Natural killer cell treated with Interleukin-12 subunit alpha and Interleukin-12 subunit beta and Interleukin-15 and Interleukin-18, amount 100 ng/mL, for 72 hours (primary cell): ENCODE measurements at places on chromosomes 16 and 17. TPM values are rescaled to one million over a fixed set of nuclear protein-coding genes. Genes with fewer than 3 reads are reported as not detected.
A peak's percentile ranks its signal among the peaks of the same experiment; 100 is the strongest.

DNA sequence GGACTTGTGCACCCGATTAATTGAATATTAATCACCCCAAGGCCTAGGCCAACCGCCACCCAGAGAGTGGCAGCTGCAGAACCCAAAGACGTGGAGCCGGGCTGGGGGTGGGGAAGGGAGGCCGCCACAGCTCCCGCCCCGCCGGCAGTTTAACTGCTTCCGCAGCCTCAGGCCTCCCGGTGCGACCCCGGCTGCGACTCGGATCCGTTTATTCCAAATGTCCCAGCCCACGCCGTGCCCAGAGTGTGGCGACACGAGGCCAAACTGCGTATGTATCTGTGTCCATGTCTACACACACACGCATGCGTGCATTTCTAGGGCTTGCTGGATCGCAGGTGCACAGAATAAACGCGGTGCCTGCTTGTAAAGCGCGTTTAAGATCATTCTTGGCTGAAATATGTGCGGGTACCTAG lies 802 bp upstream of the TOB1 start:
- peak overlapping the region; percentile 89 for H3K27ac ChIP-seq
- H3K4me3 ChIP-seq = peak overlapping the region; percentile 92
- H3K27me3 ChIP-seq = no peaks in the 10 kb centered on the region
- peak; percentile 68 for DNase-seq
- peaks cover 12% of the 10 kb centered on the region for H3K36me3 ChIP-seq
- peaks cover 37% of the 10 kb centered on the region for H3K4me1 ChIP-seq

DNA sequence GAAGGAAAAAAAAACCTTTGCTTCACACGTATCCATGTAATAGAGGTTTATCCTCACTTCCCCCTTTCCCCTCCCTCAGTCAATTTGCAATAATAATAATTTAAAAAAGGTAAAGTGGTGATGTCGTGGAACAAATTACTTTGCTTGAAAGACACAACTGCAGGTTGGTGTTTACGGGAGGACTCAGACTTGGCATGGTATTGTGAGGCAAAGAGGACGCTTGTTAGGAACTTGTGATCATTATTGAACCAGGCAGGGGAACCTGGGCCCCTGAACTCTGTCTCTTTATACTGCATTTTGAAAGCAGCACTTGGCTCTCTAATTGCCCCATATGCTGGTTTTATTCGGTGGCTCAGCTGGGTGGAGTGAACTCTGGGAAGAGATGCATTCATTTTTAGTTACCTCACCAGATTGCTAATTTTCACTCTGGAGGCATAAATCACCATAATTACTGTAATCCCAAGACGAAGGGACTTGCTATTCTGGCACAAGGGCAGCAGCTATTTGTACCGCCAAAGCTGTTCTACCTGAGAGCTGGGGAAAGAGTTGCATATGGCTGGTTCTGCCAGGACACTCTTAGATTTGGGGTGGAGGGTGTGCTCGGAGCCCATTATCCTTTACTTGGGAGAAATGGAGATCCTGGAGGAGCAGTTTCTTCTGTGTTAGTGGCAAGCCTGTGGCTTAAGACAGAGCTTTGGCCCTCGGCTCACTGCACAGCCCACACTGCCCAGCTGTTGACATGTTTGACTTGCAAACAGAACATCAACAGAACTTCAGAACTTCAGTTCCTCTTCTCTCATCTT lies 5.7 kb upstream of the DHX8 start:
- H3K36me3 ChIP-seq = no peaks in the 10 kb centered on the region
- no peak overlapping the region for H3K27ac ChIP-seq
- no peak for DNase-seq
- no peak overlapping the region for H3K4me3 ChIP-seq

DNA sequence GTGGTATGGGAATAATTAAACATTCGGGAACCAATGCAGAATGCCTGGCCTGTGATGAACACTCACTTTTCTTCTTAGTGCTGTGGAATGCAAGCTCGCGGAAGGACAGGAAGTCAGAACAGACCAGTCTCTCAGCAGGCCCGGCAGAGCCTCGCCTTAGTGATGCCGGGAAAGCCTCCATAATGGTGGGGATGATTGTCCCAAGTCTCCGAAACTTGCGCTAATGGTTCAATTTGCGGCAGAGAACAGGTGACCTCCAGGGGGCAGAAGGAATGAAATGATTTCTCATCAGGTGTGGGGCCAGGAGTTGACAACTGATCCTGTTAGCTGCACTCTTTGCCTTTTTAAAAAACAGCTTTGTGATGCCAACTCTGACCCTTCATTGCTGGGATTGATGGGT lies 170.6 kb downstream of the GSG1L start:
- H3K27me3 ChIP-seq = peaks cover 19% of the 10 kb centered on the region
- H3K4me1 ChIP-seq = no peaks in the 10 kb centered on the region
- H3K27ac ChIP-seq = no peak overlapping the region
- no peaks in the 10 kb centered on the region for H3K36me3 ChIP-seq
- DNase-seq = no peak

DNA sequence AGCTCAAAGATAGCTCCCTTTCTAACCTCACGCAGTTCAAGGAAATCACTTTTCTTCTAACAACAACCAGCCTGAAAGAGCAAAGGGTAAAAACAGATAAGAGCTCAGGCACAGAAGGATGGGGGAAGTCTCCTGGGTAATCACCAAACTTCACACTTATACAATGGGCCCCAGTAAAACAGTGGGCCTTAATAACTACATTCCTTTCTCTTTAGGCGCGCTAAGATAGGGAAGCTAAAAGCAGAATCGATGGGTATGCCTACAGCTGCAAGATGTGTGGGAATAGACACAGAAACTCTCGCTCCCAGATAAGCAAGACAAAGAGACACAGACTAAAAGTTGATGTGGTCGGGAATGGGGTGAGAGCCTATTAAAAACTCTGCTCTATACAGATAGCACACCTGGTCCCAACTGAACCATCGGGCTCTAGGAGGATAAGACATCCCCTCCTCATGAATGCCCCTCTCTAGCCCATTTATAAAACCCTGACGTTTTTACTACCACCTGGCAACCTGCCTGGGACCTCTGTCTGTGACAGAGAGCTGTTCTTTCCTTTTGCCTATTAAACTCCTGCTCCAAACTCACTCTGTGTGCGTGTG lies 826 bp downstream of the LYZL6 start:
- H3K27me3 ChIP-seq = no peaks in the 10 kb centered on the region
- no peak for DNase-seq
- H3K27ac ChIP-seq = peak overlapping the region; percentile 28
- no peak overlapping the region for H3K4me3 ChIP-seq

GRCh38 chr16:50528820-50529219 lies 19.4 kb upstream of the NKD1 start:
- H3K4me3 ChIP-seq = no peak overlapping the region
- H3K4me1 ChIP-seq = no peaks in the 10 kb centered on the region
- peaks cover 36% of the 10 kb centered on the region for H3K27me3 ChIP-seq
- no peak overlapping the region for H3K27ac ChIP-seq

GRCh38 chr16:88914750-88915368 lies 48.4 kb upstream of the PABPN1L start:
- no peaks in the 10 kb centered on the region for H3K36me3 ChIP-seq
- no peaks in the 10 kb centered on the region for H3K27me3 ChIP-seq
- H3K27ac ChIP-seq = no peak overlapping the region
- no peak for DNase-seq
- peaks cover 3% of the 10 kb centered on the region for H3K4me1 ChIP-seq
- no peak overlapping the region for H3K4me3 ChIP-seq

GRCh38 chr16:49857423-49858181 lies 1.7 kb upstream of the ZNF423 start:
- no peak for DNase-seq
- H3K27ac ChIP-seq = no peak overlapping the region
- H3K27me3 ChIP-seq = peaks cover 36% of the 10 kb centered on the region
- H3K36me3 ChIP-seq = no peaks in the 10 kb centered on the region
- peak overlapping the region; percentile 79 for H3K4me3 ChIP-seq

GRCh38 chr16:78415013-78415412 lies 315.6 kb downstream of the WWOX start:
- no peaks in the 10 kb centered on the region for H3K27me3 ChIP-seq
- no peak overlapping the region for H3K27ac ChIP-seq
- H3K36me3 ChIP-seq = peaks cover 17% of the 10 kb centered on the region
- DNase-seq = no peak

GRCh38 chr17:31453896-31454295 lies 62.4 kb downstream of the RAB11FIP4 start:
- H3K27me3 ChIP-seq = no peaks in the 10 kb centered on the region
- no peak overlapping the region for H3K27ac ChIP-seq
- no peaks in the 10 kb centered on the region for H3K36me3 ChIP-seq
- H3K4me3 ChIP-seq = no peak overlapping the region

GRCh38 chr16:85515830-85516397 lies 97.2 kb upstream of the GSE1 start:
- no peak overlapping the region for H3K27ac ChIP-seq
- peaks cover 11% of the 10 kb centered on the region for H3K36me3 ChIP-seq
- DNase-seq = no peak
- no peak overlapping the region for H3K4me3 ChIP-seq

GRCh38 chr16:56424791-56425438 lies 430 bp downstream of the AMFR start:
- H3K4me1 ChIP-seq = peaks cover 50% of the 10 kb centered on the region
- no peaks in the 10 kb centered on the region for H3K27me3 ChIP-seq
- peak overlapping the region; percentile 60 for H3K27ac ChIP-seq
- H3K36me3 ChIP-seq = no peaks in the 10 kb centered on the region
- peak; percentile 62 for DNase-seq

DNA sequence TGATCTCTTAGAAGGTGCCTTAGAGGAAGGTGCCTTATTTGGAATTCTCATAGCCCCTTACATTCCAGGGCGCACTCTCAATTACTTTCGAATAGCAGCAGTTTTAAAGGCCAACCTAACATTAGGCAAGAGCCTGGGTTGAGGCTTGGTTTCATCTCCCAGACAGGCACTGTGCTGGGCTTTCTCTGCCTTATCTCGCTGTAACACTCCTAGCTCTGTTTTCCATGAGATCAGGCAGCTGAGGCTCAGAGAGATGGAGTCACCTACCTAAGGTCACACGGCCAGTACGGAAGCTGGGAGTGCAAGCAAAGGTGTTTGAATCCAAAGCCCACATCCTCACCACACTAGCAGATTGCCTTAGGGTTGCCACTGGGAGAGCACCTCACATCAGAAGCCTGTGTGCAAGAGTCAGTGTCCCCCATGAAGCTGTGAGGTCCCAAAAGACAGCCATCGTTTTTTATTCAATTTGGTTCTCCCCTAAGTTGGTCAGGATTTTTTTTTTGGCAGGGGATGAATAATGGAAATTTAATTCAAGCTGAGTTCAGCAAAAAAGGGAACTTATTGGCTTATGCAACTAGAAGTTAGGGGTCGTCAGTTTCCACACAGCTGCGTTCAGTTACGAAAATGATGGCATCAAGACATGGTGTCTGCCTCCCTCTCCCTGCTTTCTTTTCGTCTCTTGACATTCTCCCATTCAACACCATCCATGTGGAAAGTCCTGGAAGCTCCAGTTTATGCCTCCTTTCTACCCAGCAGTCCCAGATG lies 206.4 kb downstream of the KATNIP start:
- peaks cover 11% of the 10 kb centered on the region for H3K4me1 ChIP-seq
- no peak overlapping the region for H3K27ac ChIP-seq
- no peak for DNase-seq
- H3K4me3 ChIP-seq = no peak overlapping the region
- no peaks in the 10 kb centered on the region for H3K27me3 ChIP-seq
- no peaks in the 10 kb centered on the region for H3K36me3 ChIP-seq

DNA sequence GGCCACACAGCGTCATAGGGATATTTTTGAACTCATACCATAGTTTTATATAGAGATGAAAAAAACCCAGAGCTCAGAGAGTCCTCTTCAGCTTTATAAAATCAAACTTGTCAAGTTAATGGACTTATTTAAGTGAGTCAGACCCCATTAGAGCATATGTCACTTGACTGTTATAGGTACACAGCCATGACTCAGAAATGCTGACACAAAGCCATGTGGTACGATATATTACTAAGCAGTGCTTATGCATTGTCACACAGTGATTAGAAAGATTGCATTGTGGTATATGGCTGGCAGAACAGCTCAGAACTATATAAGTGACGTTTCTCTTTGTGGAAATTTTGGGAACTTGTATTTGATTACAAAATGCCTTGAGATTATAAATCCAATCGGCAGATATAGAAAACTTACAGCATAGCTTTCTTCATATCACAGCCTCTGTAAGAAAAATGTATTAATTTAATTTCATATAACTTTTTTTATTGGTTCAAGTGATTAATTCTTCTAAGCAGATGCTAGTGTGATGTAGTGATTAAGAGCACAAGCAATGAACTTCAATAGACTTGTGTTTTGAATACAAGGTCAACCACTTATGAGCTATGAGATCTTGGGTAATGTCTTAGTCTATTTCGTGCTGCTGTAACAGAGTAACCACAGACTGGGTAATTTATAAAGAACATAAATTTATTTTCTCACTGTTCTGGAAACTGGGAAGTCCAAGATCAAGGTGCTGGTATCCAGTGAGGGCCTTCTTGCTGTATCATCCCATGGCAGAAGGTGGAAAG lies 25.8 kb upstream of the GINS3 start:
- H3K4me1 ChIP-seq = no peaks in the 10 kb centered on the region
- no peaks in the 10 kb centered on the region for H3K36me3 ChIP-seq
- no peak overlapping the region for H3K27ac ChIP-seq
- peaks cover 19% of the 10 kb centered on the region for H3K27me3 ChIP-seq

- no peak overlapping the region for H3K27ac ChIP-seq
- H3K27me3 ChIP-seq = no peaks in the 10 kb centered on the region
- DNase-seq = no peak
- H3K4me1 ChIP-seq = peaks cover 4% of the 10 kb centered on the region
- H3K4me3 ChIP-seq = no peak overlapping the region
Measured at GRCh38 chr17:61129267-61130254, 270.1 kb upstream of the TBX2 start.

GRCh38 chr17:42673266-42673884 lies 3.4 kb downstream of the PLEKHH3 start:
- H3K4me1 ChIP-seq = peaks cover 23% of the 10 kb centered on the region
- H3K27ac ChIP-seq = no peak overlapping the region
- H3K27me3 ChIP-seq = peaks cover 23% of the 10 kb centered on the region
- no peaks in the 10 kb centered on the region for H3K36me3 ChIP-seq

DNA sequence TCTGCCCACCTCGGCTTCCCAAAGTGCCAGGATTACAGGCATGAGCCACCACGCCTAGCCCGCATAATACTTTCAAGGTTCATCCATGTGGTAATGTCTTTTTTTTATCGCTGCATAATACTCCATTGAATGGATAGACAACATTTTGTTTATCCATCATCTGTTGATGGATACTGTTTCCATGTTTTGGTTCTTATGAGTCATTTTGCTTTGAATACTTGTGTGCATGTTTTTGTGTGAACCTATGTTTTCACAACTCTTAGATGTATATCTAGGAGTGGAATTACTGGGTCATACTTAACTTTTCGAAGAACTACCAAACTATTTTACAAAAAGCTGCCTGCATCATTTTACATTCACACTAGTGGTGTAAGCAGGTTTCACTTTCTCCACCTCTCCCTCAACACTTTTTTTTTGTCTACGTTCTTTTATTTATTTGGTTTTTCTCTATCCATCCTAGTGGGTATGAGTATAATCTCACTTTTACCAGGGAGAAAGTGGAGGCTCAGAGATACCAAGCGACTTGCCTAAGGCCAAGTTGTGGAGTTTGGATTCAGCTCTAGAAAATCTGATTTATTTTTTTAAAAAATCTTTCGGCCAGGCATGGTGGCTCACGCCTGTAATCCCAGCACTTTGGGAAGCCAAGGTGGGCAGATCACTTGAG lies 151.2 kb downstream of the CMIP start:
- no peaks in the 10 kb centered on the region for H3K36me3 ChIP-seq
- H3K4me1 ChIP-seq = peaks cover 50% of the 10 kb centered on the region
- peak overlapping the region; percentile 19 for H3K4me3 ChIP-seq
- DNase-seq = no peak

The CD300LB gene
- 0.17 TPM for total RNA-seq

The TPSB2 gene
- total RNA-seq = 1.0 TPM

The KRTAP9-4 gene
- total RNA-seq = not detected

The SUPT6H gene
- 133 TPM for total RNA-seq

The C17orf100 gene
- 1.0 TPM for total RNA-seq
